Activated T-helper 1 cell treated with Interleukin-2 at 50 U/mL for 16 hours (primary cell): ENCODE measurements at places on chromosomes 7 and 10.

GRCh38 chr7:107035446-107035845 is 9.1 kb upstream of the PRKAR2B start:
- DNase-seq, result no peak

GRCh38 chr7:50085344-50085743 is 7.7 kb downstream of the ZPBP start:
- DNase-seq, result no peak

DNA sequence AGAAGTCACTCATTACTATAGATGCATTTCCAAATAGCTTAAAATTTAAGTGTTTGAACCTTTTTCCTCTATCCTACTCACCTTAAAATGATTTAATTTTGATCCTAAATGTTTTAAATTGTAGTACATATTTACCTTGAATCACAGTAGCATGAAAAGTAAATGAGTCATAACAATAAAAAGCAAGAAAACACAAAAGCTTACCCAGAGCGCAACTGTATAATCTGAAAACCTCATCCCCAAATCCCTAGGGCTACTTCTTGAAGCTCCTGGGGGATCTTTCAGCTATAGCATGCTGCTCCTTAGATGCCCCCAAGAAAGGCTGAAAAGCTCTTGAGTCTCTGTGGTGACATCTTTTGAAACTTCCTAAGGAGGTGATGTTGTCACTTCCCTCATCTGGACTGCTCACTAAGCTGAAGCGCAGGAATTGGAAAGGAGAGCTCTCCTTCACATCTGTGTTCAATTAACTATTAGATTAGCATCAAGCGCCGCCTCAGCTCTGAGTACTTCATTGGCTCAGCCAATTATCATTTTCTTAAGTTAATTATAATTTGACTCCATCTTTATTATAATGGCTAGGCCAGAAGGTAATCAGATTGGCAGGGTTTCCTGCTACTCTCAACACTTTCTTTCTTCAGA is 60.2 kb downstream of the SEMA3E start:
- no peak for DNase-seq

DNA sequence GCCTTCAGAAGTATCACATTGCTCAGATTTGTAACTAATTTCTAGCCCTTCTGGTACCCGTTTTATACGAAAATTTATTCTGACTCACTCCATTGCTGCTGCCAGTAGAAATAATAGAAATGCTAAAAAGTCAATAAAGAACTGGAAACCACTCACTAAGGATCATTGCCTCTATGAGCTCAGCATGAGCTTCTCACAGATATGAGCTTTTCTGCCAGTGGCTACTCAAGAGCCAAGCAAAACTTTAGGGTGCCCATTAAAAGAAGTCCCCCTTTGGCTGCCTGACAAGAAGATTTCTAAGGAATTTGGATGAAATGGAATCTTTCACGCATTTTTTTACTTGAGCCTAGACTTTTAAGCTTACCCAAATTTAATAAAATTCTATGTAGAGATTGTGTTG is 52.5 kb downstream of the GPR37 start:
- DNase-seq, result no peak

GRCh38 chr7:134601459-134601858 is 45.2 kb upstream of the BPGM start:
- DNase-seq, result no peak

DNA sequence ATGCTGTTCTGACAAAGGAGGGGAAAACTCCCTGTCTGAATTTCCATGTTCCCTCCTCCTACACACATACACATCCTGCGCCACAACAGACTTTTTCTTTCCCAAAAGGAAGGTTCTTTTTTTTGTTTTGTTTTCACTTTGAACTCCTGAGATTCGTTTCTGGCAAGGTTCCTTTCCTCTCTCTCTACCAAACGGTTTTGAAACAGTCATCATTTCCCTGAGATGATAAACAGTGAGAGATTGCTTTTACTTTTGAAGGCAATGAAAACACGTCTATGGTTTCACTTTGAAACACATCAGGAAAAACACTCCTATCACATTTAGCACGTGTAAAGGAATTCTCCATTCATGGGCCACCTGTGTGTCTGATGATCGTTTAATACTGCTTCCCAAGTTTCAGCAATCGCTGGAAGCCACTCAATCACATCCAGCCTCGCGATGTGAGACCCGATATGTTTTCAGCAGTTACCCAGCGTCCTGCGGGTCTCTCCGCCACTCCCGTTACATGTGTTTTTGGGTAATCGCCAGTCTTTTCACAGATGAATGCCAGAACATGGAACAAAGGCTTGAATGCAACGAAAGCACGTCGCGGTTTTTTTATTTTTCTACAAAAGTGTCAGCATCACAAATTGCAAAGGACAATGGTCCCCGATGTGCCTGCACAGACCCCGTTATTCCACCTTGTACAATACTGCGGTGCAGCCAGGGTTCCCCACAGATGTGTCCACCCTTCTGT is 62.8 kb upstream of the CUX1 start:
- DNase-seq, result no peak

DNA sequence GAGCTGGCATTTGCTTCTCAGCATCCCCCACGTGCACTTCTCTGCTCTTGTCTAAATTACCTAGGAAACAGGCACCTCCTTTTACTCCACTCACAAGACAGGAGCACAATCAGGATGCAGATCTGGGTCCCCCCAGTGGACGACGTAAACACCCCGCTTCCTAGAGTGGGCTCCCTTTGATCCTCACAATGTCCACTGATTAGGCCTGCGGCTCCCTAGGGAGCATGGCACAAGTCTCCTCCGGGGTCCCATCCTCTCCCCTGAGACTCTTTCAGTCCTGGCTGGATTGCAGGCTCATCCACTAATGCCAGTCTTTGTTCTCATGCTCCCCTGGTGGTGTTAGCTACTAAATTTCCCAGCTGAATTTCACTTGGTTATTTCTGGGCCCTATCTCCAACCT is 98.3 kb downstream of the GLI3 start:
- DNase-seq, result no peak

DNA sequence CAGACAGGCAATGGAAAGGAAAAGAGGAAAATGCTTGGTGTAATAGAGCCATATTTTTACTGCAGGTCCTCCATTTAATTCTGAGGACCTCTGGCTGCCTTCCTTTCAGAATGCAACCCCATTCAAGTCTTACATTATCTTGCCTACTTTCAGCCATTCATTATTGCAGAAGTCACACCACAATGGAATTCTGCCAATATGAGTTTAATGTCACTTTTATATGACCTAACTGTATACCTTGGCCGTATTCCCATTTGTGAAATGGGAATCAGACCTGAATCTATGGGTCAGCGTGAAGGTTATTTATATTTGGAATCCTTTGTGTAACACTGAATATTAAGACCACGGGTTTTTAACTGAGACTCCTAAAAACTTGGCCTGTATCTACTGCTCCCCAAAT is 241.7 kb upstream of the AOAH start:
- no peak for DNase-seq

GRCh38 chr7:90222811-90223725 is 11.5 kb downstream of the STEAP2 start:
- no peak for DNase-seq

DNA sequence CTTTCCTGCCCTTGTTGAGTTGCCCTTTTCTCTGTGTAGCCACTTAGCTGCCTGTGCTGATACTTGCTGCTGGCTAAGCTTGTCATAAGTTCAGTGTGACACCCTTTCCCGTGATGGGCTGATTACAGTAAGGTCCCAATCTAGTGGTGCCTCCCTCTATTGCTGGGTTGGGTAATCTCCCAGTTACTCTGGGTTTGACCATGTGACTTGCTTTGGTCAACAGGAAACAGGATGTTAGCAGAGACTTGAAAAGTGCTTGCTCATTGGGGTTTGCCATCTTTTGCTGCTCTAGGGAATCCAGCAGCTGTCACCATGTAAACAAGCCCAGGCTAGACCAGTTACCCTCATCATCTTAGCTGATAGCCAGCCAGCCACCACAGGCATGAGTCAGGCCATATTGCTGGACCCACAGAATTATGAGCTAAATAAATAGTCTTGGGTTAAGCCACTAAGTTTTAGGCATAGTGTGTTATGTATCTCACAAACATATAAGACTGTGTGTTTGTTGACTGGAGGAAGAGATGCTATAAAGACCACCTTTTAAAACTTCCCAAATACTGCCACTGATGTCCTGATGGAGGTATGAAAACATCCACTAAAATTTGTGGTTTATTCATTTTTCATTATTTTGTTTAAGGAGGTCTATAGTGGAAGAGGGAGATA is 4.0 kb upstream of the LEP start:
- no peak for DNase-seq

DNA sequence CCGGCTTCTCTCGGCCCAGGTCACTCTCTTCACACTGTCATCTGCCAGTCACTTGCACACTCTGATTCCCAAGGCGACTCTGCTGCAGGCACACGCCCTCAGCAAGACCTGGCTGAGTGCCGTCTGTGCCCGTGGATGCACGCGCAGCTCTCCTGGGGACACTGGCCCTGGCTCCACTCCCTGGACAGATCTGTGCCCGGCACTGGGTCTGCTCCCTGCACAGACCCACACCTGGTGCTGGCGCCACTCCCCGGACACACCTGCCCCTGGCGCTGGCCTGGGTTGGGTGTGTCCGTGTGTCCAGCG is 133.2 kb downstream of the DNAJB6 start:
- DNase-seq, result no peak
